ENCODE measurements at places on chromosomes 2 and 18.

- DNase-seq: no peak
Observed at GRCh38 chr2:149383340-149383739, 53.0 kb downstream of the LYPD6 start.

DNA sequence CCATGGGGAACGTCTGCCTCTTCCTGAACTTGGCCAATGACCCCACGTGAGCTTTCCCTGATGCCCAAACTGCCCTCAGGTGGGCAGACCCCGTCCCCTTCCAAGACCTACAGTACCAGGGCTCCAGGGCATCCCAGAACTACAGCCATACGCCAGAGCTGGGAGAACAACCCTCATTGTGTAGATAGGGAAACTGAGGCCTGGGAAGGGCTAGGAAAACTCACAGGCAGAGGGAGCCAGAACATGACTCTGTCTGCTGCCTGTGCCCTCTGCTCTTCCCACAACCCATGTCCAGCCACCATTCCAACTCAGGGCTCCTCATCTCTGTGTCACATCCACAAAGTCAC, 16.8 kb upstream of the ANKRD53 start:
- no peak for DNase-seq

GRCh38 chr2:110167326-110168000, 37.4 kb downstream of the NPHP1 start:
- no peak for DNase-seq

GRCh38 chr2:128779301-128780095, 460.8 kb upstream of the HS6ST1 start:
- no peak for DNase-seq

- no peak for DNase-seq
Observed at GRCh38 chr2:126264625-126265024, 391.3 kb upstream of the GYPC start.

DNA sequence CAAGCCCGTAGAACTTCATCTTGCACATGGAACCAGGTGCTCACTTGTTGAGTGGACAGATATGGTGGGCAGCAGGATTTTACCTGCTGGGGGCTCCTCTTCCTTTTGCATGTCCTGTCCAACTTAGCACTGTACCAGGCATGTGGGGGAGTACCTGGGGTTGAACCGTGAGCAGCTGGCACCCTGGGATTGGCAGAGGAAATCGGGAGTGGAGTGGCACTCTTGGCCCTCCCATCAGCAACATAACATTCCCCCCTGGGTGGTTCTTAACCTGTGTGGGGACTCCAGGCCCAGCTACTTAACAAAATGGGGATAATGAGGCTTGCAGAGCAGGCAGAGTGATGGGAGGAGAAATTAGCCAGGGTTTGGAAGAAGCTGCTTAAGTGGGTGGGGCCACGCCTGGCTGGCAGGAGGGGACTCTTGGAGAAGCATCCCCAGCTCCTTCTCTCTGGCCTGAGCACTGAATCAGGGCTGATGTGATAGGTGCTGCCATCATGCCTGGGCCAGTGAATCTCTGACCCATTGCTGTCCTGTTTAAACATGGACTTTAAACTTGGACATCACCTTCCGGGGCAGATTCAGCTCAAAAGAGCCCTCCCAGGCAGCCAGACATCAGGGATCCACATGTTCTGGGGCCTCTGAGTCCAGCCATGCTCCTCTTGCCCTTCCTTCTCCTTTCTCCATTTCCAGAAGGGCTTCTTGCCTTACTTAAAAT, 15.5 kb downstream of the FOSL2 start:
- DNase-seq: no peak

GRCh38 chr2:237408335-237409000, 5.5 kb downstream of the COL6A3 start:
- no peak for DNase-seq

GRCh38 chr2:192230889-192231453, 36.2 kb upstream of the TMEFF2 start:
- no peak for DNase-seq

DNA sequence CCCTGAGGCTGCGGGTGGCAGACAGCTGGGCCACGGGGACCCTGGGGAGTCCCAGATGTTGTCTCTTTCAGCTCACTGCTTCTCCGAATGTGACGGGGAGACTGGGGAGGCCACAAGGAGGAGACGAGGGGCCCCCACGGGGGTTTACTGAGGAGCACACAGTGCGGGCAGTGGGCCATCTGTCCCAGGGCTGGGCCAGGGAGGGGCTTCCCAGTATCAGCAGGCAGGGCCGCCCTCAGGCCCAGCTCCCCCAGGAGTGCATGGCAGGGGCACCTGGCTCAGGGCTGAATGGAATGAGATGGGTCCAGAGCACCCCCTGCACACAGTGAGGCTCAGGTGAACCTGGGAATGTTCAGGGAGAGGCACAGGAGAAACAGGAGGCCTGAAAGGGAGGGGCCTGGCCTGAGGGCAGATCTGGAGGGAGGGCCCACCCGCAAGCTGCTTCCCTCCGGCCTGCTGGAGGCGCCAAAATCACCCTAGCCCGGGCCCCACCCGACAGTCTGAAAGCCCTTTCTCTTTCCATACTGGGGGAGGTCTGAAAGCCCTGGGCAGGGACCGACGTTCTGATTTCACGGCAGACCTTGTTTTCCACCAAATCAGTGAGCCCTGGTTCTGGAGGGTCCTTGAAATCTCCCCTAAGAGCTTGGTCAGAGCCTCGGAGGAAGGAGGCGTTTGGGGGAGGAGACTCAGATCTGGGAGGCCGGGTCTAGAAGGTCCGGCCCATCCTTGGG, 35.5 kb upstream of the PTMA start:
- no peak for DNase-seq

GRCh38 chr18:5462227-5462626, 81.6 kb downstream of the EPB41L3 start:
- DNase-seq: no peak

DNA sequence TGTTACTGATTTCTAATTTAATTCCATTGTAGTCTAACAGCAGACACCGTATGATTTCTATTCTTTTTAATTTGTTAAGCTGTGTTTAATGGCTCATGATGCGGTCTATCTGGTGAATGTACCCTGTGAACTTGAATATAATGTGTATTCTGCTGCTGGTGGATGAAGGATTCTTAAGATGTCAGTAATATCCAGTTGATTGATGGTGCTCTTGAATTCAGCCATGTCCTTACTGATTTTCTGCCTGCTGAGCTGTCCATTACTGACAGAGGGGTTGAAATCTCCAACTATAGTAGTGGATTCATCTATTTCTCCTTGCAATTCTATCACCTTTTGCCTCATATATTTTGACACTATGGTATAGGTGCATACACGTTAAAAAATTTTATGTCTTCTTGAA, 373.3 kb upstream of the RAB12 start:
- no peak for DNase-seq

DNA sequence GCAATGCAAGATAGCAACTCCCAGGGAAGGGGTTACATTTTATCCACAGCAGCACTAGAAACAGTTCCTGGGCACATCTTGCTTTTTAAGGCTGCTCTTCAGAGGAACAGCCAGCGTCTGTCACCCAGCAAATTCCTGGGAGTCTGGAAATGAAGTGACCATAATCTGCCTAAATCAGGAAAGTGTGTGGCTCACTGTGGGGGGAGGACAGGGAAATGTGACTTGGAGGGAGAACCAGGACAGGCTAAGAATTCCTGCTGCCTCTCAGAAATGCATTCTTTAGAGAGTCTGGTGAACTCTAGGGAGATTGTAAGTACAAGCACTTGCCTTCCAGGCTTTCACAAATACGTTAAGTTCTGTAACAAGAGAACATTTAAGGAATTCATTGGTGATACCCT, 364.3 kb upstream of the SPHKAP start:
- no peak for DNase-seq
